ENCODE measurements at places on chromosomes 7 and 10.

- no peak for DNase-seq
Measured at GRCh38 chr7:115276791-115277190, 354.9 kb downstream of the MDFIC start.

DNA sequence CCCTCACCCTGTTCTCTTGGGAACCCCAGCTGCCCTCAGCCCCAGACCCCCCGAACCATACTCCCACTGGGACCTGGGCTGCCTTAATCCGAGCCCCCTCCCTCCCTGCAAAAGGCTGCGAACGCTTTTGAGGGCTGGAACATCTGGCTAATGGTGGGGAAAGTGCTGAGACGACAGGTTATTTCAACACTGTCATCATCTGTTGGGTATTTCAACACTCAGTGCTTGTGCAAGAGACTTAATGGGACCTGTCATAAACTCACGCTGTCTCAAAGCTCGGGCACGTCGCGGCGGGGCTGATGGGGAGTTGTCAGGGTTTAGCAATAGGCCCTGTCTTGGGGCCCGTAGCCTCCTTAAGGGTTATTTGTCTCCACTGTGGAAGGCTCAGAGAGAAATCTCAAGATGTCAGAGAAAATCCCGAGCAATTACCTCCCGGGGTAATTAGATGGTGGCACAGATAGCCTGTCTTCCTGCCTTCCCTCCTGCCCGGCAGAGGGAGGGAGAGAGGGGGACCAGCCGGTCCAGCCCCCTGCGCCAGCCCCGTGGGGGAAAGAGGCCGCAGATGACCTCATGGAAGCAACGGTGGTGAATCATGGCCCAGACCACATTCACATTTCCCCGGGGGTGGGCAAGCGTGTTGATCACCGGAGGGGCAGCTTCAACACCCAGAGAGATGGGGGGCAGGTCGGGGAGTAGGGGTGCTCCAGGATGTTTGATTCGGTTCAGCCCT, 88.7 kb upstream of the MYL10 start:
- no peak for DNase-seq

GRCh38 chr10:124029559-124029958, 63.8 kb downstream of the CHST15 start:
- DNase-seq: no peak

DNA sequence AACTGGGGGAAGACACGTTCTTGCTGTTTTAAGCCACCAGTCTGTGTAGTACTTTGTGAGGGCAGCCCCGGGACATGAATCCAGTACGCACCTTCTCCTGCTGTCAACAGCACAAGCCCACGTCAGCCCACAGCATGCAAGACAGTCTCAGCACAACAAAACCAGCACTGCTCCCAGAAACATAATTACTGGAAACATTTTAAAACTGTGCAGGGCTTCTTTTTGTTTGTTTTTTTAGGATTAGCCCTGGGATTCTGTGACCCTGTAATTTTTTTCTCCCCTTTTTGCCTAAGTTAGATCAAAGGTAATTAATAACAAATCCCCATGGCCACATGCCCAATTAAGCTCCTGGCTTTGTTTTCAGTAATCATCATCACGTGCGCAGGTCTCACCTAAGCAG, 87.5 kb downstream of the VOPP1 start:
- no peak for DNase-seq

DNA sequence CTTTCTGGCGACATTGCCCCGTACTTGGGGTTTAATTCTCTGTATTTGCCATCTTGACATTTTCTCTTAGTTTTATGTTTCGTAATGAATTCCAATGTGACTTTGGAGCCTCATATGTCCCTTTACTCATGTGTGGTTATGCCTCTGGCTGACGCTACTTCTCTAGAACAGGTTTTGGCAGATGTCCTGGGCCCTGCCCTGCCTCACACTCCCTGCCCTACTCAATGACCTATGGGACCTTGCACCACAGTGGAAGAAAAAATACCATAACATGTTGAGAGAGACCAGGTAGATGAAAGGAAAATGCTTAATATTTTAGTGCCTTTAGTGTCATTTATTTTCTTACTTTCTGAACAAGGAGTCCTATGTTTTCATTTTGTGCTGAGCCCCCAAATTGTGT, 400.5 kb downstream of the TFEC start:
- no peak for DNase-seq

DNA sequence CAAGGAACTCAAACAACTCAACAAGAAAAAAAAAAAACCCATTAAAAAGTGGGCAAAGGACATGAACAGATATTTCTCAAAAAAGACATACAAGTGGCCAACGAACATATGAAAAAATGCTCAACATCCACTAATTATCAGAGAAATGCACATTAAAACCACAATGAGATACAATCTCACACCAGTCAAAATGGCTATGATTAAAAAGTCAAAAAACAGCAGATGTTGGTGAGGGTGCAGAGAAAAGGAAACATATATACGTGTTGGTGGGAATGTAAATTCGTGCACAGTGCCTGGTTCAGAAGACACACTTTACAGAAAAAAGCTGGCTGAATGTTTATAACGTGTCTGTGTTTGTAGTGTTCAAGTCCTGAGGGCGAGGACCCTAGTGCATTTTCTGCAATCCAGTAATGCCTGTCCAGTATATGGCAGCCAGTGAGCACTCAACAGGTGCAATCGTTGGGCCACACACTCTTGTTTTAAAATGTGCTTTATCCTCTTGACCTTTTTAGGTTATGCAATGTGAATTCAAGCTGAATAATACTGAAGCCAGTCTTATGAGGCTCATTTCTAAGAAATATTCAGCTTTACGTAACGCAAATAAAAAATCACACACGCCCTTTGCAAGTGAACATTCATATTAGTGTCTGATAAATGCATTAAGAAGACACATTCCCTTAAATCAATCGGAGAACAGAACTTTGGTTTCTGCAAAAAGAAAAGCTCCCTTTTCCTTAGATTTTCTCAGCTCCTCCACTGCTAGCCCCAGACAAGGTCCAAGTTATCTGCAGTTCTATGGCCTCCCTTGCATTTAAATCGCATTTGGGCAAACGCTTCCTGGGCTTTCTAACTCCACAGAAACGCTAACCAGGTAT, 813 bp upstream of the MTURN start:
- no peak for DNase-seq

- DNase-seq: no peak
Measured at GRCh38 chr7:23353172-23353571, 54.0 kb downstream of the MALSU1 start.

DNA sequence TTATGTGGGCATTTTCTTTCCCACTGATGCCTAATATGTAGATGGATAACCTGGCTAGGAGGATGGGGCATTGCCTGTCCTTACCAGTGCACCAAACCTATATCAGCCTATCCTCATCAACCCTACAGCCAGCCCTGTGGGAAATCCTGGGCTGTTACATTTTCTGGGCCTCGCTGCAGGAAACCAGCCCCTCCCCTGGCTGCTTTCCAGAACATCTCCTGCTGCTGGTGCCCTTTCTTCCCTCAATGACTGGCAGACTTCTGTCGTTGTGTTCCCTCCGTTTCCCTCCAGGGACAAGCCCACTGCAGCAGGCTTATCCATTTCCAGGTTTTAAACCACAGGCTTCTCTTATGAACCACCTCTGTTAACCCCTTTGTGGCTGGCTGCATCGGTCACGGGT, 486.1 kb upstream of the COBL start:
- no peak for DNase-seq

DNA sequence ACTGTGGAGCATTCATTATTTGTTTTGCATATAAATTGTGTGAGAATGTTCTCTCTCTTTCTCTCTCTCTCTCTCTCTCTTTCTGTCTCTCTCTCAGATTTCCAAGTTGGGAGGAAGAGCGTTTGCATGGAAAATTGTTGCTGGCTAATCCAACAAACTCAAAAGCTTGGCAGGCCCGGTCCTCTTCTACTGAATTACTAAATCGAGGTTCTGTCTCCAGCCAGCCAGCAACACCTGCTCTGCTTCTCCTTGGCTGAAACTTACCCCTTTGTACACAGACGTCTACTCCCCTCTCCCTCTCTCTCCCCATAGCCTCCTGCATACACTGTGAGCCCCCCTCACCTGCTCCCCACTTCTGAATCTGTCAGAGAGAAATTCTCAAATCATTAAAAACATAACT, 996.4 kb upstream of the AUTS2 start:
- DNase-seq: no peak

GRCh38 chr10:79948976-79949722, at the start of gene SFTPD:
Gene SFTPD, minus strand, starts transcription at chr10:79949105. Its CDS starts 2,446 bp downstream, at chr10:79946659.
- no peak for DNase-seq

DNA sequence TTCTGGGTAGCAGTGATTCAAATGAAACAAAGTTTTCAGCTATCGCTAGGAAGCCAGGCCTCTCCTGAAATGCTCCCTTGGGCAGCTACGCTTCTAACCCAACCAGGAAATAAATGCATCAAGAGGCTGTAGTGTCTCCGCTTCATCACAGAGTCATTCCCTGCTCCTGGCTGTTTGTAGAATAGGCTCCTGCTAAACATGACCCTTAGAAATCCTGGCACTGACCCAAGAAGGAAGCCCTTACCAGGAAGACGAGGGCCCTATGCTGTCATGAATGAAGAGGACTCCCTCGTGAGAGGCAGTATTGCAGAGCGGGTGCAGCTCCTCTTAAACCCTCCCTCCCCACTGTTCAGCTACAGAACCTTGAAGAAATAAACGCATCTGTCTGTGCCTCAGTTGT, 48.3 kb downstream of the NOD1 start:
- DNase-seq: no peak

GRCh38 chr7:37341033-37341630, 107.5 kb downstream of the ELMO1 start:
- DNase-seq: no peak

- DNase-seq: no peak
Measured at GRCh38 chr10:72831696-72832409, 61.7 kb upstream of the OIT3 start.

DNA sequence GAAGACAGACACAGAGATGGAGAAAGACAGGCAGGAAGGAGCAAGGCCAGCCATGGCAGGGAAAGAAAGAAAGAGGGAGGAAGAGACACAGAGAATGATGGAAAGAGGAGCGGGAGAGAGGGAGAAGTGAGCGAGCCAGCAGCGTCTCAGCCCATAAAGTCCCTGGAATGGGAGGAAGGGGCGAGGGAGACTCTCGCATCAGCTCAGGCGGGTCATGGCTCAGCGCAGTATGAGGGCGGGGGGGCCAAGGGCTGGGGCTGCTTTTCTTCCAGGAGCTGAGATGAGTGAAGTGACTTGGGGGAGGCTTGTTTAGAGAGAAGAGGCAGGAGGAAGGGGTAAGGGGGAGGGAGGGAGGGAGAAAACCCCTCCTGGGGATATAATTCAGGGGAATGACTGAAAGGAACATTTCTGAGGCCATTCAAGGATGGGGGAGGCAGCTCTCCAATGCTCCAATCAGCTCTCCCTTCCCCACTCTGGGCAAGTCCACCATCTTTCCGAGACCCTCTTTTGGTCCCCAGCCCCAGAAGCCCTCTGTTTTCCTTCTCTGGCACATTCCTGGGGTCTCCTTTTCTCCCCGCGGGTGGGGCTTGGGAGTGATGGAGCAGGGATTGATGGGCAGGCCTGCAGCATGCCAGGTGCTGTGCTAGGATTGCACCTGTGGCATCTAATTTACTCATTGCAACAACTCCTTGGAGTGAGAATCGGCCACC, 87.9 kb downstream of the HIF1AN start:
- no peak for DNase-seq

DNA sequence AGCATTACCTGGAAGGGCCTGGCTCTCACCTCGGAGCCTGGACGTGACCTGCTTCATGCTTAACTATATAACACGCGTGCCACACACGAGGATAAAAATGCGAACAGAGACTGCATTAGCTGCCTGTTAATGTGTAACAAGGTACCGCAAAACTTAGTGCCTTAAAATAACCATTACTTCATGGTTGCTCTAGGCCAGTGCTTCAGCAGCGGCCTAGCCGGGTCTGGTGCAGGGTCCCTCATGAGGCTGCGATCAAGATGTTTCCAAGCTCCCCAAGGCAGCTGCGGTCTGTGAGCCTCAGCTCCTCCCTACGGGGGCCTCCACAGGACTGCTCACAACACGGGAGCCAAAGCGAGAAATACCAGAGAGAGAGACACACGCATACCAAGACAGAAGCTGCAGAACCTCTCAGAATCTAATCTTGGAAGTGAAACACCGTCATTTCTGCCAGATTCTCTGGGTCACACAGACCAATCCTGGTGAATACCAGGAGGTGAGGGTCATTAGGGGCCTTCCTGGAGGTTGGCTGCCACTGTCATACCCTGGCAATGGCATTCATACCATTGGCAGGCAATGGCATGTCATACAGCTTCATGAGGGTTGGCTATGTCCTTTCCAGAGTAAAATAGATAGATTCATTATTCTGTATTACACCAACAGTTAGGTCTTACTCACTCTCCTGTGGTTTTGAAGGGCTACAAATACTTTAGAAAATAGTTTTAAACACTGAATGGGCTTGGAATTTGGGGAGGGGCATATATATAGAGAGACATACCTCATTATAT, 94.5 kb downstream of the HIPK2 start:
- DNase-seq: no peak

DNA sequence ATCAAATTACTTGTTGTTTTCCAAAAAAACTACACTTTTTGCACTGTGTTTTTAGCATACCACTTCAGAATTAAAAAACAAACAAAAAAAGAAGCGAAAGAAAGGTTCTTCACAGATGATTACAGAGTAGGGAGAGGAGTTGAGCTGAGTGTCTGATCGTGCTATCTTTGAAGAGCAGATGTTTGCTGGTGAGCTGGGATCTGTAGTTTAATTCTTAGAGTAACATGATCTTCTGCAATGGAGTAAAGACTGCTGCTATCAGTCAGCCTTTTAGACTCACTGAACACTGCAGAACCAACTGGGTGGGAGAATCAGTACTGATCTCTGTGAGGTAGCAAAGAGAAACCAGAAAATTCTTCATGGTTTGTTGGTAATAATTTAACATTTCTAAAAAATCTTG, 1197.8 kb upstream of the SORCS1 start:
- no peak for DNase-seq

DNA sequence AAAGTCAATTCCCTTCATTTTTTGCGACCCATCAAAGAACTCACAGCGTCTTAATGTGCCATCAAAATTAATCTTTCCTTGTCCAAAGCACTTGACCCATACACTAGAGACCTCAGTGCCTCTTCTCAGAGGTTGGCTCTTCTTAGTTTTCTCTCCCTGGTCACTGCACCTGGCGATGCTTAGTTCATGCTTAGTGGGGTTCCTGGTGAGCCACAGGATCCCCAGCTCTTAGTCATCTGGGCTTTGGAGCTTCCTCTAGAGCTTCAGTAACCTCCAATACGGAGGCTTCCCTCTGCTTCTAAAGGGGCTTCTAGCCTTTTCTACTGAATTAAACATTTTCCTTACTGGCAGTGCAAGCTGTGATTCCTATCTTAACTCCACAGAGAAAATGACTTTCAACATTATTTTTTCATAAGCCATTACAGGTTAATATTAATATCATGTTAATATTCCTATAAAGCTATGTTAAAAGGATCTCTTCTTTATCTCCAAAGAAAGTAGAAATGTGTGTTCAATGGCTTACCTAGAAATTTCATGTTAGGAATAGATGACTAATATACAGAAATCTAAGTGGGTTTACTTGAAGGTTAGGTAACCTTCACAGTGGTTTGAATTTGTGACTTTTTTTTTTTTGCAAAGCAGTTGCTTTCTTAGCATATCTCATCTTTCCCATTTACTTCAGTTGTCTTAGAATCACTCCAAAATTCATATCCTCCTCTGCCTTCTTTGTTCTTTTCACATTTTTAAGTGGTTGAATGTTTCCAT, 295.2 kb downstream of the CAMK1D start:
- no peak for DNase-seq

Measured in stimulated activated CD8-positive, alpha-beta memory T cell treated with anti-CD3 and anti-CD28 coated beads, Interleukin-4, amount 100 ng/mL, for 4 hours (primary cell).